ENCODE measurements at places on chromosomes 7 and 10.

GRCh38 chr7:47743965-47744591 is 162.2 kb upstream of the TNS3 start:
- peak; percentile 23 for DNase-seq

DNA sequence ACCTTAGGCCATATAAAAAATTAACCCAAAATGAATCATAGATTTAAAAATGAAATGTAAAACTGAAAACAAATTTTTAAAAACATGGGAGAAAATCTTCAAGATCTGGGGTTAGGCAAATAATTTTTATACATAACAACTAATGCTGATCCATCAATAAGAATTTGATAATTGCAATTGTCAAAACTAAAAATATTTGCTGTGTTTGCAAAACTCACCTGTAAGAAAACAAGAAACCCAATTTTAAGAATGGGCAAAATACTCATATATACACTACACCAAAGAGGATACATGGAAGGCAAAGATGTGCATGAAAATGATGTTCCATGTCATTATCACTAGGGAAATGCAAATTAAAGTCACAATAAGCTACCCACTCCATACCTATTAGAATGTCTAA is 194.8 kb upstream of the NRP1 start:
- no peak for DNase-seq

- DNase-seq, result no peak
These were observed 31.4 kb downstream of the SVIL start for GRCh38 chr10:29603223-29603896.

- DNase-seq, result no peak
These were observed 64.6 kb upstream of the KCNMA1 start for GRCh38 chr10:77702166-77702565.

DNA sequence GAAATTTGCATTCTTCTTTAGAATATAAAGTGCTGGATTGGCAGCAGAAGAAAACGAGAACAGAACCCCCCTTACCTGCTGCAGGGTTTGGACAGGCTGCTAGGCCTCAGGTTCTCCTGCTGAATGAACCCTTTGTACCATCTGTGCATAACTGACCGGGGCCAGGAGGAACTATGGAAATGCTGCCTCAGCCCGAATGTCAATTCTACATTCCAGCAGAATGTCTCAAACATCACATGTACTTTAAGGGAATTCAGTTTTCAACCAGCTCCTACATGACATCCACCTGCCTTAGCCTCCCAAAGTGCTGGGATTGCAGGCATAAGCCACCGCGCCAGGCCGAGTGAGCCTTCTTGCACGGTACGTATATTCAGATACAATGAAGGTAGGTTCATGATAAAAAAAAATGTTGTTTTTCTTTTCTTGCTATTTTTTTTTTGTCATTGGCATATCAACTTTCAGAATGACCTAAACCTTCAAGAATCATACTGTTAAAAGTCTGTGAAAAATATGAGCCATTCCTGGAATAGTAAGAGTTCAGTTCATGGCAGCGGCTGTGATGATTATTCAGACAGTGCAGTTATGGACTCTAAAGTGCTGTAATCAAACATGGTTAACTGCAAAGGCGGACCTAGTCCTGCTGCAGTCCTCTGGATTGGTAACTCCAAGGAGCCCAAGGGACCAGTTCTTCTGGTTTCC is 84.4 kb upstream of the TNS3 start:
- no peak for DNase-seq

DNA sequence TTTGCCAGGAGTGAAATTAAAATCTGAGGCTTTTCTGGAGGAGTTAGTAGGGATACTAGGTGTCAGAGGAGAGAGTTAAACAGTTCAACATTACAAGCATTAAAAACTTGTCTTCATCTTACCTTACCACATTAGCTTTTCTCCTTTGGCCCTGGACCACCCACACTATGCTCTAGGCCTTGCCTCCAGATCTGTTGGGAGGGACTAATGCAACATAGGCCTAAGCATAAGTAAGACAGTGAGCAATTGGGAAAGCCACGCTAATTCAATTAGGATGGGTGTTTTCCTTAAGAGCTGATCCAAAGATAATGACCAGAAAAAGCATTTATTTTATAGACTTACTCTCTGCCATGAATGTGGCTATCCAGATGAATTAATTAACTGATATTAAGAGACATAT is 158.9 kb downstream of the ELMO1 start:
- no peak for DNase-seq

DNA sequence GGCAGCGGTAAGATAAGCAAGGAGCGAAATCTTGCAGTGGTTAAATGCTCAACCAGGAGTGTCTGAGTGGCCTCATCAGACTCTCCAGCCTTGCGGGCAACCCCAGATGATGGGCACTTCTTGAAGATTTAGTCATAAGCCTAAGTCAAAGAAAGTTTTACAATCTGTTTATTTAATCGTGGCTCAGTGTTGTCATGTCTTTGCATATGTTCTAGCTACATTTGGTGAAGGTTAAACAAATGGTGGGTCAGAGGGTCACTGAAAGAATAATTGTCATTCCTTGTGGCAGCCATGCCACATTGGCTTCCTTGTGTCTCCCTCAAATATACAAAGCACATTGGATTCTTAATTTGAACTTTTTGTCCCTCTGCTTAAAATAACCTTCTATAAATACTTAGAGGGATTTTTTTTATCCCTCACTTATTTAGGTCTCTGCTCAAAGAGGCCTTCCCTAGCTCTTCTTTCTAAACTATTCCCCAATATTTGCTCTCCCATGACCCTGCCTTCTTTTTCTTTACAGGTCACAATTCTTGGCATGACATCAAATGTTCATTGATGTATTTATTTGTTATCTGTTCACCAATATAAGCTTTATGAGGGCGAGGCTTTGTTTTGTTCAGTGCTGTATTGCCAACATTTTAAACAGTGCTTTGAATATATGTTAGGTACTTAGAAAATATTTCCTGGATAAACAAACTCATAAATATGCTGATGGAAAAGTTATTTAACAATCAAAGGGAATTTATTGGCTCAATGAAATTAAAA is 68.7 kb downstream of the NEUROD6 start:
- DNase-seq, result no peak

GRCh38 chr7:107579885-107580715 is at the start of gene BCAP29:
Gene BCAP29, plus strand, starts transcription at chr7:107580246. Its CDS starts 527 bp downstream, at chr7:107580773.
- peak; percentile 69 for DNase-seq

GRCh38 chr7:108109221-108109908 is 20.8 kb downstream of the LAMB4 start:
- DNase-seq, result peak; percentile 55

- DNase-seq, result no peak
These were observed 484.6 kb downstream of the GATA3 start for GRCh38 chr10:8539056-8539455.

DNA sequence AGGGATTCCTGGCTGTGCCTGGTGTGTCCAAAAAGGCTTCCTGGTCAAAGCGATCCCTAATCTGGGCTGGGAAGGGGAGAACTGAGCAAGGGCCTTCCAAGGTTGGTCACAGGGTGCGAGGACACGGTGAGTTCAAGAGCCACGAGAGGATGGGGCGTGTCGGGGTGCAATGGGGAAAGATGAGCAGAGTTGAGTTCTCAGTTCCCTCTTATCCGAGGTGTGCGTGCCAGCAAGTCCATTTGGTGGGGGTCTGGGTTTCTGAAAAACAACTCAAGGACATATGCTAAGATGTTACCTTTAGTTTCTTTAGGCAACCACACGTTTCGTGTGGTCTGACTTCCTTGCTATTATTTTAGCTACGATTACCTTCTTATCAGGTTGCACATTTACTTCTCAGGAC is 1.3 kb downstream of the ZNF775 start:
- DNase-seq, result no peak

- DNase-seq, result peak; percentile 21
These were observed 4.9 kb upstream of the SLC29A3 start for GRCh38 chr10:71314028-71314693.

- no peak for DNase-seq
These were observed 17.6 kb downstream of the ARHGAP19 start for GRCh38 chr10:97274828-97275227.

DNA sequence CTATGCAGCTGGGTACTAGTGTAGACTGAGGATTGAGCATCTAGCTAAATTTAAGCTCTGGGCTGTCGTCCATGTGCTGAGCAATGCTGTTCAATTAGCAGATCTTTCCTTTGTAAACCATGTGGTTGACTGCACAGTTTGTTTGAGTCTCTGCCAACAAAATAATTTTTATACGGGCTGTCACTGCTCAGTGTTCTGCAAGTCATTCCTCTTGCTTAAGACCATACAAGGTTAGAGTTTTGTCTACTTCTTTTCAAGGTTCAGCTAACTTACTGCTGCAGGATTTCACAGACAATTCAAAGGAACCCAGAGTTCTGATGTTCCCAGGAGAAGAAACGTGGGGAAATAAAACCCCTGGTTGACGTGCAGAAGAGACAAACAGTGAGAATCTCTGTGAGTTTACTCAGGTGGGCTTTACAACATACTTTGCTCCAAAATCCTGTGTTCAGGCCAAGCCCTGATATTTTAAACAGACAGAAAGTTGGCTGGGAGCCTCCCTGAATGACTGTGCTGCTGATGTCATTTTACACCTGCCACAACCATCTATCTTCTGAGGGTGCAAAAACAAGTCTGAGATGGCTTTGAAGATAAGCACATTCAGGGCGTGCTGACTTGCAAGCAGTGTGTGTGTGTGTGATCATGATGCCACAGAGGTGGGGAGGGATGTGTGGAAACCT is 177.1 kb upstream of the SVIL start:
- DNase-seq, result peak; percentile 64

- DNase-seq, result no peak
These were observed 119.6 kb downstream of the EMX2 start for GRCh38 chr10:117662126-117662525.

GRCh38 chr7:142866361-142867096 is 11.7 kb downstream of the EPHB6 start:
- peak; percentile 20 for DNase-seq

- no peak for DNase-seq
These were observed 142.6 kb downstream of the CREB5 start for GRCh38 chr7:28554802-28555471.

GRCh38 chr10:80415734-80416478 is 7.6 kb downstream of the PRXL2A start:
- no peak for DNase-seq

DNA sequence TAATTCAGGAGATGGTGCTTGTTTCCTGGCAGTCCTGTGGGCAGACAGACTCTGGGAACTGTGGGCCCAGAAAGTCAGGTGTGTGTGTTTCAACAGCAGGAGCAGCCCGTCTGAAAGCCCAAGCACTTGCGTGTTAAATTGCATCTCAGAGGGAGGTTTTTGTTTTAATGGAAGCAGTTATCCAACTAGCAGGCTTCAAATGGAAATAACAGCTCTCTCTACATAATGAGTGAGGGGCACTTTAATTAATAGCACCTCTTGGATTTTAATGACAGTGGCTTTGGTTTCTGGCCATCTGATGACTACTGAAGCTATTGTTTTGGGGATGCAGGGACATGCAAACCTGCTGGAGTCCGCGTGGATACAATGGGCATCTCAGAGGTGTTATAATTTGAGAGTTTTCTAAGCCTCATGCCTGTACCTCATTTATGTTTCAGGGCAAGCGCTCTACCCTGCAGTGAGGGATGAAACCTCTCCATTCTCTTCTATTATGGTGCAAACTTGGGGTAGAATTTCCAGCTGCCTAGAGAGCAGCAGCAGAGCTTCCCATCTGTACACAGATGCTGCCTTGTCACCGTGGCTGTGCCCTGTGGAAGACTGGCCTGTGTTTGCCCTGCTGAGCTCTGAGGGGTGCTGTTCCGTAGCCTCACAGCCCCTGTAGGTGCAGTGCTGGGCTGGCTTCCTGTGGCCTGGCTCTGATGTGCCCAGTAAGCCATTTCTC is 206.6 kb upstream of the GPR26 start:
- peak; percentile 24 for DNase-seq

GRCh38 chr7:101494602-101495329 is 132.1 kb downstream of the COL26A1 start:
- DNase-seq, result no peak

- DNase-seq, result no peak
These were observed 180.0 kb upstream of the MDFIC start for GRCh38 chr7:114741911-114742310.

DNA sequence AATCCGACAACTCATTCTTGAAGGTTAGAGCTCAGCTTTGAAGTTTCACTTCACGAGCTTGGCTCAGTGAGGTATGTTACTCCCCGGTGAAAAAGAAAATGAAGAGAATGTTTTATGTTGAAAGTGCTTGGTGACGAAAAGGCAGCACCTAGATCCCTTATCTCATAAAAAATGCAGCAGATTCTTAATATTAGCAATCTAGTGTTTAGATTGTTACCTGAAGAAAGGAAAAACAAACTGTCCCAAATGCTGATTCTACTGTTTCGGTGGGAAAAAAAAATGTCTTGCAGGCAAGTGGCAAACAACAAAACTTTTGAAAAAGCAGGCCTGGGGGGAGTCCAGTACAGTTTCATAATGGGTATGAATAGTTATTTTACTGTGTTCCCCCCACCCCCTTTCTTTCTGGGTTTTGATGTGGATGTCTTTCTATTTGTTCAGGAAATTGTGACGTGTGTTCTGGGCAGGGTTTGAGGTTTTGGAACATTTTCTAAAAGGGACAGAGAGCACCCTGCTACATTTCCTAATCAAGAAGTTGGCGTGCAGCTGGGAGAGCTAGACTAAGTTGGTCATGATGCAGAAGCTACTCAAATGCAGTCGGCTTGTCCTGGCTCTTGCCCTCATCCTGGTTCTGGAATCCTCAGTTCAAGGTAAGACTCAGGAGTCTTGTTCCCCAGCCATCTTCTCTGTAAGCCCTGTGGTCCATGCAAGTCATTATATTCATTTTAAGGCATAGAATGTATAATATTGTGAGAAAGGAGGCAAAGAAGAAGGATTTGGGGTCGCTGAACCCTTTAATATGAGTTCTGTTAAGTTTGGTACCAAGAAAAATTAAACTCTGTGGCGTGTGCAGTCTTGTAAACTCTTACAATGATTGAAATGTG is at the start of gene SRGN:
TSS of gene SRGN (plus strand) at position 514 of the 881 bp plus-strand sequence. CDS start at position 569, 55 bp downstream.
- no peak for DNase-seq

GRCh38 chr7:92155108-92155739 is 20.9 kb upstream of the CYP51A1 start:
- DNase-seq, result no peak

- DNase-seq, result no peak
These were observed 86.5 kb downstream of the ARID5B start for GRCh38 chr10:61987951-61988379.

DNA sequence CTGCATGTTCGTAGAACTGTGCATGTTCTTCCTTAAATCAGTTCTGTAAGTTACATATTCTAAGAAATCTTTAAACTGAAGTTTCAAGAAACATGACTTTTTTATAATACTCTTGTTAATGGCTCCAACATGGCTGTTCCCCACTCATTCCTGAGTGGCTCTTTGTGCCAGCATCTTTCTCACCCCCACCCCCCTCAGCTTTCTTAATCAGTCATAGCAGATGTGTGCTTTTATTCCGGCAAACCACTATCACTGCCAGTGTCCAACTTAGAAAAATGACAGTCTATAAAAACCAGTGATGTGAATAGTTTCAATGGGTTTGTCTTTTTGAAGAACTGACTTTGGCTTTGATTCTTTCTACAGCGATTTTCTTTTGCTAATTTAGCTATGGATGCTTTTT is 37.6 kb downstream of the PITRM1 start:
- DNase-seq, result no peak

DNA sequence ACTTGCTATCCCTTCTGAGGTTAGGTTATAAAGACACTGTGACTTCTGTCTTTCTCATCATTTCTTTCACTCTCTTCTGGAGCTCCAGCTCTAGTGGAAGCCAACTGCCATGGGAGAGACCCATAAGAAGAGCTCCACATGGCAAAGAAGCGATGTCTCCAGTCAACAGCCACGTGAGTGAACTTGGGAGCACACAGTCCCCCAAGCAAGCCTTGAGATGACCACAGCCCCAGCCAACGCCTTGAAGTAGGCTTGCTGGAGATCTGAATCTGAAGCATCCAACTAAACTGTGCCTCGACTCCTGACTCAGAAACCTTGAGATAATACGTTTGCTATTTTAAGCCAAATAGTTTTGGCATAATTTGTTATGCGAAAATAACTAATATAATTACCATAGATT is 181.7 kb upstream of the GDF10 start:
- no peak for DNase-seq

Measured in NCI-H1092 treated with DMSO at 0.1 percent for 48 hours (cell line).